Effector memory CD4-positive, alpha-beta T cell (primary cell): ENCODE measurements at places on chromosomes 5 and 9.

DNA sequence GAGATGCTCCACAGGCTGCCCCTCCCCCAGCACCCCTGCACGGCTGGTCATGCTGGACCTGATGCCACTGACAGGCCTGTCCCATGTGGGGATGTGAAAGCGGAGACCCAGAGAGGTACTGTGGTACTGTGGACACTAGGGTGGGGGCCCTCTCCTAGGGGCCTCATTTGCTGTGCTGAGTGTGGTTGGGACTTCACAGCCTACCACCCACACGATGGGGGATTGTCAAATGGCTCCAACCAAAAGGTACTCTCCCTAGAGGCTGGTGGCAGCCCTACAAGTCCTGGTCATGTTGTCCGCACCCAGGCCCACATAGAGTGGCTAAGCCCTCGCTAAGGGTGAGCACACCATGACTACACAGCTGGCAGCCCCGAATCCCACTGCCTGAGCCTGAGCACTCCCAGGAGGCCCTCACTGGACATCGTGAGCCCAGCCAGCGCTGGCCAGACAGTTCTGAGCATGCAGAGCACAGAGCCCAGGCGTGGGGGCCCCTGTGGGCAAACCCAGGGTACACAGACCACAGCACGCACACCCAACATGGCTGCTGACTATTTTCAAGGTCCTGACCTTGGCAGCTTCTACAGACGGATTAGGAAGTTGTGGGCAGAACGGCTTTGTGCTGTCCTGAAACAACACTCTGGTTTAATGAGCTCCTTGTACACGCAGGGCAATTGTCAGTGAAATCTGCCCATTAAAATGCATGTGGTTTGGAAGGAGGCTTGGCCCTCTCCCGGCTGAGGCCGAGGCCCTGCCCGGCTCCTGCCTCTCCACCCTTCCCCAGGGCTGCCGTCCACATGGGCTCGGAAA is 214.1 kb downstream of the HSPA4 start:
- no peak for DNase-seq

- DNase-seq: no peak
Measured at GRCh38 chr9:110864011-110864410, 174.3 kb downstream of the LPAR1 start.

GRCh38 chr9:92444841-92445240 is 20.6 kb upstream of the OMD start:
- DNase-seq: no peak

DNA sequence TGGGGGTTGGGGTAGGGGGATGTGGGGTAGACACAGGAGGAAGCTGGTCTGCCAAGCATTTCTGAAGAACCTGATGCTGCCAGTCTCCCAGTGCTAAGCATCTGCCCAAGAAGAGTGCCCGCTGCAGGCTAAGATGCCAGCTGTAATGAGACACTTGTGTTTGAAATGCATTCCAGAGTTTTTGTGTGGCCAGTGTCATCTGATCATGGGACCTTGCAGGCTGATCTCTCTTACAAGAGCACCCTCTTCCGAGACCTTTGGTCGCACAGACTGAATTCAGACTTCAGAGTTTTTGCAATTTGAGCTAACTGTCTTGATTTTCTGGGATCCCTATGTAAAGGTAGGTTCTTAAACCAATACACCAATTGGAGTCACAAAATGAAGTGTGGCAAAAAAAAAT is 58.1 kb downstream of the DENND1A start:
- no peak for DNase-seq

GRCh38 chr5:126354012-126354857 is 69.0 kb upstream of the GRAMD2B start:
- no peak for DNase-seq

- no peak for DNase-seq
Measured at GRCh38 chr9:110502842-110503241, 76.7 kb downstream of the SVEP1 start.

DNA sequence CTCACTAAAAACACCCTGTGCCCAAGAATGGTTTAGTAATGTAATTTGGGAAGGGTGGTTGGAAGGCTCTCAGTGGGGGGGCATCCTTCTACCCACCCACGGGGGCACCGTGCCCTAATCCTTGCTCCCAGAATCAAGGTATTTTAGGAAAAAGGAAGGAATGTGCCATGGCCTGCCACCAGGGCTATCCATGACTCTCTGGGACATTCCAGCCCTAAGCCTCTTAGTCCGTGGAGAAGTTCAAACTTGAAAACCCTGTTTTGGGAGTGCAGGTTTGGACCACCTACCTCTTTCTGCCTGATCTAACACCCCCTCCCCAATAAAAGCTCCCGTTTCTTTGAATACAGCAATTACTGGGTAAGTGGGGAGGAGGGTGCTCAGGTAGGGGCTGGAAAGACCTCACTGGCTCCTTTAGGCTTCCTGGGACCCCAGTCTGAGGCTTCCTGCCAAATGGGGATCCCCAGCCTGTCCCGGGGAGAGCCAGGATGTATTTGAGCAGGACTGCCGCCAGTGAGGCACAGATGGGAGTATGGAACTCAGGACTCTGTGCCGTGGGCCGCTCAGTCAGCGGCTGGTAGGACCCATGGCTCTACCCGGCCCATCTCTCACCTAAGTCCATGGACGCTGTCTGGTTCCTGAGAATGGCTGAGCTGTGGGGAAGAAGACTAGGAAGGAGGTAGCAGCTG is 3.6 kb upstream of the PITX1 start:
- DNase-seq: no peak

GRCh38 chr5:136054142-136055019 is 25.6 kb downstream of the TGFBI start:
- no peak for DNase-seq

DNA sequence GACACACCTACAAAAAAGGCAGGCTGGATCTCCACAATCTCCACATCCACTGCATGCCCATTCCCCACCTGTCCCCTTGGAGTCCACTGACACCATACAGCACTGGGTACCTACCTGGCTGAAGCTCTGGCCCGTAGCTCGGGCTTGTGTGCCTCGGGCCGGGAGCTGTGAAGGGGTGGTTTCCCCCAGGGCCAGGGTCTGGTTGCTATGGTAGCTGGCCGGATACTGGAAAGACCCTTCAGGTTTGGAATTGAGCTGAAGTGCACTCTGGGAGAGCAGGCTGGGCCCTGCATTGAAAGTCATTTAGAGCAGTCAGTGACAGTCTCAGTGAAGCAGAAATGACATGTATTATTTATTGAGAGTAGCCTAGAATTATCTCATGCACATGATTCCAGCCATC is 507.3 kb downstream of the CTNND2 start:
- DNase-seq: no peak

- no peak for DNase-seq
Measured at GRCh38 chr9:116096853-116097252, 56.7 kb upstream of the PAPPA start.

GRCh38 chr9:98375138-98375726 is 119.8 kb upstream of the TBC1D2 start:
- no peak for DNase-seq

DNA sequence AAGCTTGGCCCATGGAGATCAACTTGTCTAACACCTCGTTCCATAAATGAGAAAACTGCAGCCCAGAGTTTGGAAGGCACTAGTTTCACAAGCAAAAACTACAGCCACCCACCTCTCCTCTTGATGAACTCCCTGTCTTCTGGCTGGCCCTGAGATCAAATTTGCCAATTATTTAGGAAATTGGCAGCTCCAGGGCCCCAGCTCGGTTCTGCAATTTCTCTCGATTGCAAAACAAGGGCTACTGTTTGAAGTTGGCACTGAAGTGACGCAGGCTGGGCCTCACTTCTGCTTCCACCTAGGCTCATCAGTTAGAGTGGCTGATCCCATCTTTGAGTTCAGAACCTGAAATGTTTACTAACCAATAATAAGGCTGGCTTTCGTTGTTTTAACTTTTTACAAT is 3.7 kb upstream of the GPX3 start:
- no peak for DNase-seq

DNA sequence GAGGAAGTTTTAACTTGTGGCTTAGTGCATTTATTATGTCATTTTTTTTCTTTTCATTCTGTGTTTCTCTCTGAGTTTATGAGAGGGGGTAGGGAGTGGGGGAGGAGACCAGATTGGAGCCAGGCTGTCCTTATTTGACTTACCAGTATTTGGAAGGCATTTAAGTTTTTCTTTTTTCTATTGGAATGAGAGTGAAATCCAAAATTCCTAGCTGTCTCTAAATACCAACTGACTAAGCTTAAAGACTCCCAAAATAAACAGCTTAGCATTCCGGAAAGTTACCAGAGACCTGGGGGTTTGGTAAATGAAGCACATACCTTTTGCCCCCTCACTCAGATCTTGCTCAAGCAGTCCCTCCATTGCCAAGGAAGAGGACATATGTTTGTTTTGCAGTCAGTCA is 581.9 kb upstream of the BRINP1 start:
- DNase-seq: no peak
